MV-4-11 (cell line): ENCODE measurements at places on chromosomes 7 and 10.

DNA sequence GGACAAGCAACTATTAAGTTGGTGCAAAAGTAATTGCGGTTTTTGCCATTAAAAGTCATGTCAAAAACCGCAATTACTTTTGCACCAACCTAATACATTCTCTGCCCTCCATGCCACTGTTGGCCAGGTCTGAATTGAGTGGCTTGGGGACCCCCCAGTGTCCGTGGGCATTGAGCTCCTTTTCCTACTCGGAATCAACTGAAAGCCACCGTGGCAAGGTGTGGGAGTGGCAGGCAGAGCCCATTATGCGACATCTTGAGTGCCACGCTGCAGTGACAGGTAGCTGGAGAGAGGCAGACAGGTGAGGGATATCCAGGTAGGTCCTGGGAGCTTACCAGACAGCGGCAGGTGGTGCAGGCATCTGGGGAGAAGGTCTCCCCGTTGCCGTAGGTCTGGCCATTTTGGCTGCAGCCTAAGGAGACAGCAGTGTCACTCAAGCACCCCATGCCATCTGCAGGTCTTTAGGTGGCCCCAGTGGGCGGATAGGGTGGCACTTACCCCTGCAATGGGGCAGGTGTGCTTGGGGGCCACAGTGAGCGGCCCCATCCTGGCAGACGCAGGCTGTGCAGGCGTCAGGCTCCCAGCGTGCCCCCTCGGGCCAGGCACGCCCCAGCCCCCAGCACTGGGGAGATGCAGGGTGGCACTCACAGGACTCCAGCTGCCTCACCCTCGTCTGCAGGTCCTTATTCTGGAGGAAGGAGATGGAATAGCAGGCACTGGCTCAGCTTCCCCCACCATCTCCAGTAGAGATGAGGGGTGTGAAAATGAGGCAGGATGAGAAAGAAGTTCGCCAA is 3.5 kb downstream of the KCP start:
- no peak for DNase-seq

DNA sequence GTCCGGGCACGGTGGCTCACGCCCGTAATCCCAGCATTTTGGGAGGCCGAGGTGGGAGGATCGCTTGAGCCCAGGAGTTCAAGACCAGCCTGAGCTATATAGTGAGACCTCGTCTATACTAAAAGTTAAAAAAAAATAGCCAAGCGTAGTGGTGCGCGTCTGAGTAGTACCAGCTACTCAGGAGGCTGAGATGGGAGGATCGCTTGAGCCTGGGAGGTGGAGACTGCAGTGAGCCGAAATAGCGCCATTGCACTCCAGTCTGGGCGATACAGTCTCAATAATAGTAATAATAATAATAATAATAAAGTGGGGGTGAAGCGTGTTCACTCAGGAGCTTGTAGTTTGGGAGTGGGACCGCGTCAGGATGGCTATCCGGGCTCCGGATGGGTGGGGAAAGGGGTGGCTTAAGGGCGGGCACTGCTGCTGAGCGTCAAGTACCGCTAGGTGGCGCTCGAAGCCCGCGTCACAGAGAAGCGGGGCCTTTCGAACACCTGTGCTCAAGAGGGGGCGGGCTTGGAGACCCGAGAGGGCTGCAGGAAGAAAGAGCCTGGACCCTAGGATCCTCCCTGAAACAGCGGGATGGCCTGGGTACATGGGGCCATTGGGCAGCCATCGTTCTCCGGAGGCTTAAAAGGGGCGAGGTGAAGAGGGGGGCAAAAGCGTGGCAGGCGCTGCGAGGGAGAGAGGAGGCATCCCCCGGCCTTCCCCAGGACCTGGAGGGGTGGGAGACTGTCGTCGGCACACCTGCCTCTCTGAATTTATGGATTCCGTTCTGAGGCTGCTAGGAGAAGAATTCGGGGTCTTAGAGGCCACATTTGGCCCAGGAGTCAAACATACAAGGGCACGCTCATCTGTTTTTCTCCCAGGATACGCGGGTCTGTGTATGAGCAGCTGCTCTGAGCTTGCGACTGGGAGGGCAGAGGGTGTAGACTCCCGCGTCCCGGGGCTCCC is 14.5 kb downstream of the LBX1 start:
- DNase-seq = peak; percentile 7

DNA sequence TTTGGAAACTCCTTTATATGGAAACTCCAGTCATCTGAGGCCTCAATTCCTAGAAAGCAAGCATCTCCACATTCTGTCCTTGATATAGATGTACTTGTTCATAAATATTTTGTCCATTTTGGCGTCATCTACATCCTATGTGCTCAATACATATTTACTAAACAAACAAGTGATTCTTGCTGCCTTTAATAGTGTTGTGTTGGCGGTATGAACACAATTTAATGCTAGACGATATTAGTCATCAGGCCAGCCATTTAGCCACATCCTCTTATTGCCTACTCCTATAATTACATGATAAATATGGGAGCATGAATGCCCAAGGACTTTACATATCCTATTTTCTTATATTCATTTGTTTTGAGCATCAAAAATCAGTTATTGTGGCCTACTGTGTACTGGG is 18.5 kb upstream of the IFRD1 start:
- DNase-seq = no peak

DNA sequence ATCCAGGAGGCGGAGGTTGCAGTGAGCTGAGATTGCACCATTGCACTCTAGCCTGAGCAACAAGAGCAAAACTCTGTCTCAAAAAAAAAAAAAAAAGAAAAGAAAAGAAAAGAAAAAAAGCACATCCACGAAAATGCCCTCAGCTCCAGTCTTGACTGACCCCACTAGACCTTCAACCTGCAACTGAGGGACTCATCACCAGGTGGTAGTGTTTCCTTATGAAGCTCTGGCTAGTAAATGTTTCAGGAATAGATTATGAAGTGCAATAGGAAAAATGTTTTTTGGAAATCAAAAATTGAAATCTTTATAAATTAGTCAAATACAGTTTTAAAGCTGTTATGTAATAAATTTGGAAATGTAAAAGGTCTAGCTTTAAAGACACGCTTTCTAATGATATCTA is 22.4 kb downstream of the TLL2 start:
- no peak for DNase-seq

- peak; percentile 72 for DNase-seq
Observed at GRCh38 chr7:143811-144453, 48.4 kb upstream of the FAM20C start.
